ENCODE measurements at places on chromosomes 5 and 9. TPM values are rescaled to one million over a fixed set of nuclear protein-coding genes. Genes with fewer than 3 reads are reported as not detected.

Gene BTNL9
- 37.6 TPM for total RNA-seq

Gene PCDHA9
- 0.32 TPM for total RNA-seq

Gene CDKN2B
- total RNA-seq, result 53.0 TPM

Gene MSMP
- total RNA-seq, result not detected

Gene LAMC3
- 5.0 TPM for total RNA-seq

Gene ECPAS
- total RNA-seq, result 59.4 TPM

Gene RASEF
- 3.4 TPM for total RNA-seq

Gene RABGAP1
- total RNA-seq, result 115 TPM

- DNase-seq, result no peak
These were observed 167.2 kb downstream of the CFAP90 start for GRCh38 chr5:7683753-7684152.

- no peak for DNase-seq
These were observed 10.8 kb downstream of the GFRA3 start for GRCh38 chr5:138263581-138263980.

GRCh38 chr9:135705376-135705775 lies 3.4 kb downstream of the KCNT1 start:
- no peak for DNase-seq

- DNase-seq, result no peak
These were observed 4.7 kb downstream of the SH3RF2 start for GRCh38 chr5:145941096-145941447.

DNA sequence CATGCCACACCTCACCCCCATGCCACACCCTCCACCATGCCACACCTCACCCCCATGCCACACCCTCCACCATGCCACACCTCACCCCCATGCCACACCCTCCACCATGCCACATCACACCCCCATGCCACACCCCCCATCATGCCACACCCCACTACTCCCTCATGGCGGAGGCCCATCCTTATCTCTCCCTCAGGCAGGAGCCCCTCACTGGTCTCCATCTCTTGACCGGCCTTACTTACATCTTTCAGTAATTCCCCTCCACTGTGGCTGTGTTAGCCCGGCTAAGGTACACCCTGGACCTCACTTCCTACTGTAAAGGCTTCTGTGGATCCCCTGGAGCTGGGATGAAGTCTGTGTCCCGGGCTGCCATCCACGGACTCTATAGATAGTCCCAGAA lies 102.0 kb downstream of the OLFM1 start:
- DNase-seq, result no peak

- DNase-seq, result no peak
These were observed 15.6 kb upstream of the GNA14 start for GRCh38 chr9:77663754-77664153.

DNA sequence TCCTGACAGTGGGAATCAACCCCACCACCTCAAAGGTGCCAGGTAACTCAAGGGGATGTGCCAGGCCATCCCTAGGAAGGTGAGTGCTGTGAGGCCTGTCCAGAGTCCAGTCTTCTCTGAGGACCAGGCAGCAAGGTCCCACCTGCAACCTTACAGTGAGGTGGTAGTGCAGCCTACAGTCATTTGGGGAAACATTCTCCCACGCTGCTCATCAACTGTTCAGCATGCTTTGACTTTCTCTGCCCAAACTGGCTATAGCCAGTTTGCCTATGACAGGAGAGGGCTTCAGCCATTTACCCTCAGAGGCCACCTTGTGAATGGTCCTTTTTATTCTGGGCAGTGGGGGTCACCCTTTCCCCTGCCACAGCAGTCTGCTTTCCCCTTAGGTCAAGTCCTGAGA lies 81.9 kb downstream of the ATPSCKMT start:
- no peak for DNase-seq

DNA sequence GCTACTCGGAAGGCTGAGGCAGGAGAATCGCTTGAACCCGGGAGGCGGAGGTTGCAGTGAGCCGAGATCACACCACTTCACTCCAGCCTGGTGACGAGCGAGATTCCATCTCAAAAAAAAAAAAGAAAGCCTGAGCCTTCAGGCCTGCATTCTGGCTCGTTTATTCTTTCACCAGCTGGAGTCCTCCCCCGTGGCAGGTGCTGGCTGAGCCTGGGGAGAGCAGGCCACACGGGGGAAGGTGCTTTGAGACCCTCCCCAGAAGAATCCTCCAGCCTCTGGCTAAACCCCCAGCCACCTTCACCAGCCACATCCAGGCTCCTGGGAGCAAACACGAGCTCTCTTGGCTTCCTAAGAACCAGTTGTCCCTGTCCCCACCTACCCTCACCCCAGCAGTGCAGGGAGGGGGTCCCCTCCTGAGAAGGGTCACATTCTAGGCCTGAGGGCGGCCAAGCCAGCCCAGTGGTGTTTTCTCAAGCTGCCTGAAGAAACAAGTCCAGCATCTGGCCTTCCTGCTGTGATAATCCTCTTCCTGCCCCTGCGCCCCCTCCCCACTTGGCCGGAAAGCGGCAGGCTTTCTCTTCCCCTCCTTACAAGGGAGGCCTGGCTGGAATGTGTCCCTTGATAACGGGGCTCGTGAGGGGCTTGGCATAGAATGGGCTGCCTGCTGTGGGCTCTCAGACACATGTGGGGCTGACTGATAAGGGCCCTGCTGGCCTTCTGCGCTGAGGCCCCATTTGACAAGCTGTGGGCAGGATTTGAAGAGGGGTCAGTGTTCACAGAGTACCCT lies 41.5 kb downstream of the PLPP7 start:
- DNase-seq, result peak; percentile 32

GRCh38 chr5:151125421-151125820 lies 32.2 kb downstream of the ANXA6 start:
- no peak for DNase-seq

GRCh38 chr5:112784726-112785125 lies 47.0 kb downstream of the APC start:
- DNase-seq, result no peak

DNA sequence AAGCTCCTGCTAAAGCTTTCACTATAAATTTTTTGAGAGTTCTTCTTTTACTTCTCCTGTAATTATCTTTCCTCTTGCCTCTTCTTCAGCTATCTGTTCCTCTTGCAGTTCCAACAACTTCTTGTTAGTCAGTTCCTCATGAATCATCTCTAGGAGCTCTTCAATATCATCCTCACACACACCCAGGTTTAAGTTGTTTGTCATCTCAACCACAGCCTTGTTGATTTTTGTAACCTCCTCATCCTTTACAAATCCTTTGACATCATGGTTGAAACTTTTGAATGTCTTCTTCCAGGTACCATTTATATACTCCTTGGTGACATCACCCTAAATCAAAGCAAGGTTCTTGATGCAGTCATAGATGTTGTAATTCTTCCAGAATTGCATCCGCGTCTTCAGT lies 106.3 kb upstream of the MAMDC2 start:
- no peak for DNase-seq

DNA sequence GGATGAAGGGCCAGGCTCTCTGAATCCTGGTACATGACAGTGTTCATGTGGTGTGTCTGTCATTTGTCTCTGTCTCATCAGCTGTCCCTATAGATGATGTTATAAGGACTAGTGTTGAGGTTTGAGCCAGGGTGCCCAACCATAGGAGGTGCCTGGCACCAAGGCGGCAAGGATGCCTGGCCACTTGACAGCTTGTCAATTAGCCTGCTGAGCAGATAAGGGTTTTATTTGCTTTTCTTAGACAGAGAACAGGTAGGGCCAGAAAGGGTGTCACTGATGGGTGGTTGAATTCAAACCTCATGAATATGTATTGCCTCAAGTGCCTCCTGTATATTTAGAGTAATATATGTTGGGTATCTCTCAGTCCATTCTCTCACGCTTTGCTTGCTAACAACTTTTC lies 30.1 kb upstream of the AUH start:
- DNase-seq, result no peak

DNA sequence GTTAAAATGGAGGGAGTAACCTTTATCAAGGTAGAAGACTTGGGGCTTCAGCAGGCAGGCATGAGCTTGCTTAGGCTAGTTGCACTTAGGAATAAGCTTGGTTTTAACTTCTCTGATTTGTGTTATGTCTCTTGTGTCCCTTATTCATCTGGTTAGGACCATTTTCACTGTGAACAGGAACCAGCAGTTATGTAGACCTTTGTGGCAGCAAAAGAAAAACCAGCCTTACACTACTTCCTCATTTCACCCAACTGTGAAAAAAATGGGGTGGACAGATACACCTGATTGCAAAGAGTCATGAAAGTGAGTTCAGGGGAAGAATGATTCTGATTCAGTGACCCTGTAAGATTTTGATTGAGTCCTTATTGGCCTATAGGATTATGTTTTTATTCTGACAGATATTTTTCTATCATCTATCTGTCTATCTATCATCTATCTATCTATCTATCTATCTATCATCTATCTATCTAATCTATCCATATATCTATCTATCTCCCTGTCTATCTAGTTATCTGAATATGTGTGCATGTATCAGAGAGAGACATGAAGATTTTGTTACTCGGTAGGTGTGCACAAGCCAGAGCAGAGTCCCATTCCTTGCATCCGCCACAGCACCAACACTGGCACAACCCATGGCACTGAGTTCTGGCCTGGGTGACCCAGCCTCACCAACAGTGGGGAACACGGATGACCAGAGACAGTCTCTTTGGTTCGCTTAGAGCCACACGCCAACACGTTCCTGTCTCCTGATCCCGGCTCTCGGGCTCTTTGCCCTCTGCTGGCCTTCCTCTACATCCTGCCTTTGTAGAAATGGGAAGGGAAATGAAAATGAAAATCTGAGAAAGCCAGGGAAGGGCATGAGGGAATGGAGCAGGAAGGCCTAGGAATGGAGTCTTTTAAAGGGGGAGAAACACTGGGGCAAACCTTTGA lies 1.3 kb upstream of the ZNF366 start:
- no peak for DNase-seq

DNA sequence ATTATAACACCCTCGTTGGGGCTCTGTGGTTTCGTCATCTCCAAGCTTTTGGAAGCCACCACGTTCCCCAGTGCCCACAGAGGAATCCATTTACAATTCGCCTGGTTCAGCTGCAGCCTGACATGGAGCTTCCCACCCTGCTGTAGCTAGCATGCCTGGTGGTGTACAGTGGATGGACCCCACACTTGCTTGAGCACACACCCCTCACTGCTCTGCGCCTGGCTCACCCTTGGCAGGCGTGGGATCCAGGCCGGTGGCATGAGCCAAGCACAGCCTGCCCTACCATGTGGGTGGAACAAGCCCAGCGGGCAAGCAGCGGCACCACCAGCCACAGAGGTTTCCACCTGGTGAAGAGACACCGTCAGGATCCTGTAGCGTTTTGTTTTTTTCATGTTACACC lies 1045.7 kb upstream of the CDH9 start:
- DNase-seq, result no peak

DNA sequence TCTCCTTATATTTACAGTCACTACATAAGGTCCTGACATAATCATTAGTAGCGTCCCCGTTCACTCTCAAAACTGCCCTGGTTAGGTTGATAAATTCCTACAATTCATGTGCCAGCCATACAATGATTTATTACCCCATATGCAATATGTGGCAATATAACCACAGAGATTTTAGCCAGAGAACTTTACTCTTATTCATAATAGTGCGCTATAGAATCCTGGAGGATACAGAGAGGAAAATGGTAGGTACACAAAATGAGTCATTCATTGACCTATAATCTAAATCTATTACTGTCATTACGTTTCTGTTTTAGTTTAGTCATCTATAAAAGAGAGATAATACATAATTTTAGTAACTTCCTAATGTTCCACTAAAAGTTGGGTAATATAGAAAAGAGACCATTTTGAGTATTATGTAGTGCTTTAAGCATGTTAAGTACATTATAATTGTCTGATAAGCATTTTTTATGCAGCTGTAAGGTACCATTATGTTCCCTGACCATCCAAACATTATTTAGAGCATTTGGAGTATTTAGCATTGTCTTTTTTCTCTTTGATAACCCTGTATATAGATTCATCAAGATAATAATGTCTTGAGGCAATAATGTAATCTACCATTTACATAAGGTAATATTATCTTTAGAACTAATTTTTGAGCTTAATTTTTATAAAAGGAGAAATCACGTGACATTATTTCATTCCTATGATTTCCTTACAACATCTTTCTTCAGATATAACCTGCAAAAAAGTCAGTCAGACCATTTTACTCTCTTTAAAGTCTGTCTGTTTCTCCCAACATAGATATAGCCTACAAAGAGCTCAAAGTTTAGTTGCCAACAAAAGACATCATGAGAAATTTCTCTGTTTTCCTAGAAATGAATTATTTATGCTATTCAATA lies 655.5 kb upstream of the ZNF608 start:
- DNase-seq, result no peak

- DNase-seq, result no peak
These were observed 72.8 kb downstream of the PRRT1B start for GRCh38 chr9:131618071-131618479.

DNA sequence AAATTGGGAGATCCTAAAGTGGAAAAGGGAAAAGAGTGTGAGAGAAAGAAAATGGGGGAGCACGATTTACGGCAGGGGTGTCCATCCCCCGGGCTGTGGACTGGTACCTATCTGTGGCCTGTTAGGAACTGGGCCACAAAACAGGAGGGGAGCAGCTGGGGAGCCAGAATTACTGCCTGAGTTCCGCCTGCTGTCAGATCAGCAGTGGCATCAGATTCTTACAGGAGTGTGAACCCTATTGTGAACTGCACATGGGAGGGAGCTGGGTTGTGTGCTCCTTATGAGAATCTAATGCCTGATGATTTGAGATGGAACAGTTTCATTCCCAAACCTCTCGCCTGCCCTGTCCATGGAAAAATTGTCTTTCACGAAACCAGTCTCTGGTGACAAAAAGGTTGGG lies 108.3 kb upstream of the ADAMTSL1 start:
- DNase-seq, result no peak

GRCh38 chr9:100170085-100170484 lies 71.0 kb downstream of the INVS start:
- DNase-seq, result no peak

DNA sequence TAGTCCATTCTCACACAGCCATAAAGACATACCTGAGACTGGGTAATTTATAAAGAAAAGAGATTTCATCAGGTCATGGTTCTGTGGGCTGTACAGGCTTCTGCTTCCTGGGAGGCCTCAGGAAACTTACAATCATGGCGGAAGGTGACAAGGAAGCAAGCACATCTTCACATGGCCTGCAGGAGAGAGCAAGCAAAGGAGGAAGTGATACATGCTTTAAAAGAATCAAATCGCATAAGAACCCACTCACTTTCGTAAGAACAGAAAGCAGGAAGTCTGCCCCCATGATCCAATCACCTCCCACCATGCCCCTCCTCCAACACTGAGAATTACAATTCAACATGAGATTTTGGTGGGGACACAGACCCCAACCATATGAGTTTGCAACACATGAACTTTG lies 5.1 kb upstream of the FBXO38 start:
- DNase-seq, result no peak

DNA sequence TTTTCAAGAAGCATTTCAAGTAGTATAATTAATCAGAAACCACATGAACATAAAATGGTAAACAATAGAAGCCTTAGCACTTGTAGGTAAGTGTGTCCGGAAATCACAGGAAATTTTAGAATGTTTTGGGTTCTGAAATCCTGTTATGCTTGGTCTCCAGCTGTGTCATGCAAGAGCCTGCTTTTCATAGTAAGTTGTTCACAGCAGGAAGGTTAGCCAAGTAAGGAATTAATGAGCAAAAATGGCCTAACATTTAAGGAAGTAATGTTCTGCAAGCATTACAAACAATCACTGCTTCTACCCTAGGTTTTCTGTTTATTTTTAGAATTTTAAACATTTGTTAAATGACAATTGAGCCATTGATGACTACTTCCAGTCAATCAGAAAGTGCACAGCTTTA lies 669.5 kb downstream of the SLCO4C1 start:
- DNase-seq, result no peak

- no peak for DNase-seq
These were observed 25.2 kb upstream of the TNFAIP8 start for GRCh38 chr5:119330367-119331183.

Data from suprapubic skin (tissue), 4 donors.